ENCODE measurements at places on chromosomes 12 and 14.

DNA sequence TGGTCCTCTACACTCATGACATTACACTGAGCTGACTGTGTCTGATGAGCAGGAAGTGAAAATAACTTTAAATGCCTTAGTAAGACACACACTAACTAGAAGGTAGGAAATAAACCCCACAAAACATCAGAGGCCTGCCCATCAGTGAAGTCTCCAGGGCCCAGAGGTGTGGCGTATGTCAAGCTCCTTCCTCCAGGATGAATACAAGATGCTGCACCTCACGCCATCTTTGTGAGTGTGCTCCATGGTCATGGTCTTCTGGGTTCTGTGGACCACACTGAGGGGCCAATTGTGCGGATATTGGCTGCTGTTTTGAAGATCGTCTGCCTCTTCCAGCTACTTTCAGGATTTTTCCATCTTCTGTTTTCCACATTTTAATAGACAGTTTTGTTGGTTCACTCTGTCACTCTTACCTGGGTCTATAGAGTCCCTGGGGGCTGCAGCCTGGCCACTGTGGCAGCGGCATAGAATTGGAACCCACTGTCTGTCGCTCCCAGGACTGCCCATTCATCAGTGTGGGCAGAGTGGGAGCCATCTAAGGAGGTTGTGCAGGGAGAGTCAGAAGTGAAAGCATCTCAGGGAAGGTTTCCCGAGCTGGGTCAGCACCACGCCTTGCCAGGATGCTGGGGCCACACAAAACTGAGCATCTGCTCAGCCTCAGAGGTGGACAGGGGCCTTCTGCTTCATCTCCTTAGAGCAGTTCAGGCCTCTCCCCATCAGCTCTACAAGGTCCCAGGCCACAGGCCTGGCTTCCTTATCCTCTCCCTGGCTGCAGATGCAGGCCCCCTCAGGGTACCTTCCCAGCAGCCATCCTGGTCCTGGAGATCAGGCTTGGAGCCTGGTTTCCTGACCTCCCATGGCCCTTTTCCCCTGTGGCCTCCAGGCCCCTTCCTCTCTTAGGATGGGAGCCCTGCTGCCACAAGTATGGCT is 57.5 kb upstream of the C14orf180 start:
- no peak for DNase-seq

- no peak for DNase-seq
These were observed at the start of gene ITGA5 for GRCh38 chr12:54419088-54419887. Gene ITGA5 (minus strand): TSS chr12:54419266. CDS start chr12:54419198, 68 bp downstream.

DNA sequence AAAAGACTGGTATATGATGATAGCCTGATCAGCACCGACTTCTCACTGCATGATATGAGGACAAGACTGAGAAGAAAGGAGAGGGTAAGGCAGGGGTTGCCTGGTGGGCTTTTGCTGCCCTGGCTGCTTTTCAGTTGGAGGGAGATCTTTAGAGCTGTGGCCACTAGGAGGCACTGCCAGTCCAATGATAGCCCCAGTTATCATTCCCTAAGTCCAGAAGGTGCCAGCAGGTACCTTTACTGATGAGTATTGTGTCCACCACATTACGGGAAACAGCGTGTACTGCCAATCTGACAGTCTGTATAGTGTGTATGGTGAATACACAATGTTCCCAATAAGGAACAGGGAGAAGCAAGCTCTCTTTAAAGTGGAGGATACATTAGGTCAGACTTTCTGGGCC is 55.8 kb upstream of the CCDC175 start:
- no peak for DNase-seq

- DNase-seq: no peak
These were observed 40.0 kb downstream of the PEBP1 start for GRCh38 chr12:118175823-118176447.

DNA sequence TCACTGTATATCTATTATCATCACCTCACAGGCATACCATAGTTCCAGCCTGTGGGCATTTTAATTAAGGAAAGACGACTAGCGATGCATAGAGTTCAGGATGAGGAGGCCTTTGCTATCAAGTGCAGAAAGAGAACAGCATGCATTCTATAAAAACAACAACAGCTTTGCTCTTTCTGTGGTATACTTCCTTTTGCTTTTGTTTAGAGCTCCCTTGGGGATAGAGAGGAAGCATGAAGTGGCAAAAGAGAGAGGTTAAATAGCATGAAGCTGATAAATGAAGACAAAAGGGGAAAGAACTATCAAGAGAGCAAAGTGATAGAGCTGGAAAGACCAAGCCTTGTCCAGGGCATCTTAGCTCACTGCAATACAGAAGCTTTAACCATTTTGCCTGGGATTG is 23.5 kb downstream of the IFNG-AS1 start:
- DNase-seq: no peak

- no peak for DNase-seq
These were observed 11.1 kb upstream of the TMTC1 start for GRCh38 chr12:29794862-29795261.

- DNase-seq: no peak
These were observed 14.6 kb downstream of the SLC38A4 start for GRCh38 chr12:46811185-46811584.

- peak; percentile 9 for DNase-seq
These were observed 173.8 kb upstream of the MIS18BP1 start for GRCh38 chr14:45426685-45427282.

DNA sequence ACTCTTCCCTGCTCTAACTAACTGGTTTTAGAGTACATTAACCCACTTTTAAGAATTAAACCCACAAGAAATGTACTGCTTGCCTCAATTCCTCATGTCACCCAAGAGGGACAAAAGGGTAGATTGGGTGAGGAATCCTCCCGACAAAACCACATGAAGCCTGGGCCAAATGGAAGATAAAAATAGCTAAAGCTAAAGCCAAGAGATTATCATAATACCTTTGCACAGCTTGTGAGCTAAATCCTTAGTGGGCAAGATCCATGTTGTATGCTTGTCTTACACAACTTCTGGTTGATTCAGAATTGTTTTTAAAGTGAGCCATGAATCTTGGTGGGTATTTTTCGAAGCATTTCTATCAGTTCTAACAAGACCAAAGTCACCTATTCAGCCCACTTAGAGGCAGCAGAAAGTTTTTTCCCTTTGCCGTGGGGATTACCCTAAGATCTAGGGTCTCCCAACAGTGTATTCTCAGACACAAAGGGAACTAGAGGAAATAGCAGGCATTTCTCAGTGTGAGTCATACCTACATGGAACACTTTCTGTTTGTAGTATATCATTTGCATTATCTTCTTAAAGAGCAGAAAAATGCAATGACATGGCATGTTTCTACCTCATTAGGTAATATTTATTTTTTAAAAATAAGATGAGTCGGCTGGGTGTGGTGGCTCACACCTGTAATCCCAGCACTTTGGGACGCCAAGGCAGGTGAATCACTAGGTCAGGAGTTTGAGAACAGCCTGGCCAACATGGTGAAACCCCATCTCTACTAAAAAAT is 616.6 kb downstream of the KCNH5 start:
- DNase-seq: no peak

- DNase-seq: no peak
These were observed 102.4 kb upstream of the METAP2 start for GRCh38 chr12:95371571-95371970.

- no peak for DNase-seq
These were observed 204.7 kb downstream of the BCL11B start for GRCh38 chr14:99067141-99067920.

DNA sequence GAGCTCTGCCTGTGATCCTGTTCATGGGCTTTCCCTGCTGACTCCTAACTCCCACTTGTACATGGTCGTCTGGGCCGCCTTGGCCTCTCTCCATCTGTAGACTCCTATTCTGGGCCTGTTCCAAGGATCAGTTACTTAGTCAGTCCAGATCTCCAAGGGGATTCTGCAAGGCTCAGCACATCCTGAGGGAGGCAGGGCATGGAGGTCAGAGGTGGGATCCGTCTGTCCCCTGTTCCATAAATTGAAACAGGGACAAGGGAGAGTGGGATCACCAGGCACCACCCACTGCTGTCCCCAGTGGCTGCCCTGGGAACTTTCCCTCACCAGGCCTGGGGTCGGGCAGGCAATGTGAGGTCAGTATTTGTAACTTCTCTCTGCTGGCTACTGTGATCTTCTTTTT is 43.5 kb downstream of the KCTD10 start:
- no peak for DNase-seq

DNA sequence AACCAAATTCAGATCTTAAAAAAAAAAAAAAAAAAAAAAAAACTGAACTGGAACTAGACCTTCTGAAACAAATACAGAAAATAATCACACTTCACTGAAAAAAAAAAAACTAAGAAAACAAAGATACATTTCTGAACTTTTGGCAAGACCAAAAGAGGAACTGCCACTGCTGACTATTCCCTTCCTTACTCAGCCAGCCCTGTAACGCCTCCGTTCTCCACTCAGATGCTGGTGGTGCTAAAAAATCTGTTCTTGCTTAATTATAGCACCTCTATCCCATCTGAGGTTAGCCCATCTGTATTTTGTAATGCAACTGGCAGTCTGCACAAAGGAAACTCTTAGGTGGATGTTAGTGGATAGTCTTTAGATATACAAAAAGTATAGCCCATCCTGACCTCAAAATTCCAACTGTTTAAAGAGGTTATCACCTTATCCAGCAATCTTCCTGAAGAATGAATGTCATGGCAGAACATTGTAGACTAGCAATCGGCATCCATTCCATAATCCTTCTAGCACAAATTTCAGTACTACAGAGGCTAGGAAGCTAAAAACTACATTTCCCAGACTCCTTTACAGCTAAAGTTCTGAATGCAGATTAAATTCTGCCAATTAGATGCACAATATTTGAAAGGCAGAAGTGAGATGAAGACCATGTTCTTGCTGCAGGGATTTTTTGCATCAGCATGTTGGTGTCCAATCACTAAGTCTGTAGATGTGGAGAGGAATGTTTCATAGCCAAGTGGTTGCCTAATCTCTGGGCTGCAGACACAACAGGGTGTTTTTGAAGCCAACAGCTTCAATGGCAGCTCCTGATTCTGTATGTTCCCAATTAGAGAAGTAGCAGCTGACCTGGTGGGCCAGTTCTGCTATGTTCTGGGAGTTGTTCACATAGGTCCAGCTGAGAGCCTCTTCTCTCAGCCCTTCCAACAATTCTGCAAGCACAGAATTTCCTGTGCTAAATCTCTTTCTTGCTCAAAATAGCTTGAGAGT is 5.7 kb downstream of the MAP3K9 start:
- DNase-seq: no peak

DNA sequence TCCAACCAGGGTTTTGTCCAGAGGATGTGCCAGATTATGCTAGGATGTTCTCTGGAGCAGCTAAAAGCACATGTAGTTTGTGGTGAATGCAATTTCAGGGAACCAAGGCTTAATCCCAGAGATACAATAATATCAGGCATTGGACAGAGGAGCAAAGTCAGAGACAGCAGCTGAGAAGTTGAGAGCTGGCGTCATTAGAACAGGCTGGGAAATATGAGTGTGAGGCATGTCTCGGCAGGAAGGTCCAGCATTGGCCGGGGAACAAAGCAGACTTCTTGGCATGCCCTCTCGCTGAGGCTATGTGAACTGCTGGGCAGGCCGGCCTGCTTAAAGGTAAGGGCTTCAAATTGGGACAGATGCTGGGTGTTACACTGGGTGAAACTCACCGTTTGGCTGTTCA is 125.4 kb downstream of the CAND1 start:
- DNase-seq: no peak

GRCh38 chr14:21518725-21519124 is 7.4 kb downstream of the SALL2 start:
- DNase-seq: no peak

DNA sequence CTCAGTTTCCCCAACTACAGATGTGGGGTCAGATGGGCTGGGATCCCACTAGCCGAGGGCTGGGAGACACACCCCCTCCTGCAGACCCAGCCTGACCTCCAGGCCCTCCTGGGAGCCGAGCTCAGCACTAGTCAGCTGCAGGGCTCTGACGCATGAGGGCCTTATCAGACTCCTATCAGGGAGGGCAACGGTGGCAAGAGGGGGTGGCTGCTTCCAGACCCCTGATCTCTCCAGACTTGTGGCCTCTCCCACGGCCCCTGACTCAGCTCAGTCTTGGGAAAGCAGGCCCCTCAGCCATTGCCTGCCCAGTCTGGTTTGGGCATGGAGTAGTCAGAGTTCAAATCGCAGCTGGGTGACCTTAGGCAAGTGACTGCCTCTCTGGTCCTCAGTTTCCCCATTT is 2.5 kb downstream of the RASAL1 start:
- DNase-seq: no peak

GRCh38 chr12:31003861-31004640 is 69.6 kb upstream of the DDX11 start:
- no peak for DNase-seq

DNA sequence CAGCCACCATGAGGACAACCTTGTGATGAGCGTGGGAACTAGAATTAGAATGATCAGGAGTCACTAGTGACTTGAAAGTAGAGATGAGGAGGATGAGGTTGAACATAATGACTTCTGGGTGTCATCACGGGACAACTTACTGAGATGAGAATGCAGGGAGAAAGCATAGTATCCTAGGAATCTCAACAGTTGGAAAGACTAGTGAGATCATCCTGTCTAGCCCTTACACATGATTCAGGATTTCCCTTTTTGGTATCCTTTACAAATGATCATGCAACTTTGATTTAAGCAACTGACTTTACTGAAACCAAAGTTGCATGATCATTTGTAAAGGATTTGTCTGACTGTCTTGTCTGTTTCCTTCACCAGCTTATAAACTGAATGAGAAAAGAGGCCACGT is 51.8 kb upstream of the HIF1A start:
- no peak for DNase-seq

DNA sequence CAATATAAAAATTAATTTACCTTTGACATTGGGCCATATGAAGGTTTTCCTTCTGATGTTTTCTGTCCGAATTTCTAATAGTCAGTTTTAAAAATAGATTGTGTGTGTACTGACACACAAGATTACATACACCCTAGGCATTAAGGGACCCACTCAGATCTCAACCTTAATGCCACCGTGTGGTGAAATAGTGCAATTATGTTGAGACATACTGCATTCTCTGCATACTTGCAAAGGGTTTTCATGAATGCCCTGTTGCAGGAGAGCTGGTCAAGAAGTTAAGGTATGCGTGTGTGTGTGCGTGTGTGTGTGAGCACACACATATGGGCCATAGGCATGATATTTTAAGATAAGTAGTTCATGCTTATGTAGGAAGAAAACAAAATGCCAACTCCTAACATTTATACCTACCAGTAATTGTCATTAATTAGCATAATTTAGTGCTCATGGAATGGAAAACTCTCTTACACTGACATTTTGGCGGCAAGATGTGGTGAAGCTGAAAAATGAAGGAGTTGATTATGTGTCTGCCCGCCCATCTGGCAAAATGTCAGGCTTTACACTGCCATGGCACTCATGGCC is 58.8 kb downstream of the PIK3C2G start:
- no peak for DNase-seq

DNA sequence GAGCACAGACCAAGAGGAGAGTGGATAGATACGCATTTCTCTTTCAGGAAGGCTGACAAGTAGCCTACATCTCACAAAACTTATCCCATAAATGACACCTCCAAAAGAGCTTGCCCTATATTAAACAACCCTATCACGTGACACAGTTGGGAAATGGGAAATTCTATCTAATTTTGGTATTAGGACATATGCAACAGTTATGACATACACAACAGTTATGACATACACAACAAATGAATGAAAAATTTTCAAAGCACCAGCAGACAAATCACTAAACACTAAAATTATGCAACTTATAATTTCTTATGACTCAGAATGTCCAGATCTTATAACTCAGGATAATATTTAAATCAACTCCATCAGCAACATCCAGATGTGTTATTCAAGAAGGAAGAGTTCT is 54.1 kb downstream of the DUSP16 start:
- no peak for DNase-seq

- DNase-seq: peak; percentile 35
These were observed 3.9 kb downstream of the CTDSP2 start for GRCh38 chr12:57842342-57843294.
